A673 (cell line): ENCODE measurements at places on chromosomes 16 and 17. TPM values are rescaled to one million over a fixed set of nuclear protein-coding genes. Genes with fewer than 3 reads are reported as not detected.

DNA sequence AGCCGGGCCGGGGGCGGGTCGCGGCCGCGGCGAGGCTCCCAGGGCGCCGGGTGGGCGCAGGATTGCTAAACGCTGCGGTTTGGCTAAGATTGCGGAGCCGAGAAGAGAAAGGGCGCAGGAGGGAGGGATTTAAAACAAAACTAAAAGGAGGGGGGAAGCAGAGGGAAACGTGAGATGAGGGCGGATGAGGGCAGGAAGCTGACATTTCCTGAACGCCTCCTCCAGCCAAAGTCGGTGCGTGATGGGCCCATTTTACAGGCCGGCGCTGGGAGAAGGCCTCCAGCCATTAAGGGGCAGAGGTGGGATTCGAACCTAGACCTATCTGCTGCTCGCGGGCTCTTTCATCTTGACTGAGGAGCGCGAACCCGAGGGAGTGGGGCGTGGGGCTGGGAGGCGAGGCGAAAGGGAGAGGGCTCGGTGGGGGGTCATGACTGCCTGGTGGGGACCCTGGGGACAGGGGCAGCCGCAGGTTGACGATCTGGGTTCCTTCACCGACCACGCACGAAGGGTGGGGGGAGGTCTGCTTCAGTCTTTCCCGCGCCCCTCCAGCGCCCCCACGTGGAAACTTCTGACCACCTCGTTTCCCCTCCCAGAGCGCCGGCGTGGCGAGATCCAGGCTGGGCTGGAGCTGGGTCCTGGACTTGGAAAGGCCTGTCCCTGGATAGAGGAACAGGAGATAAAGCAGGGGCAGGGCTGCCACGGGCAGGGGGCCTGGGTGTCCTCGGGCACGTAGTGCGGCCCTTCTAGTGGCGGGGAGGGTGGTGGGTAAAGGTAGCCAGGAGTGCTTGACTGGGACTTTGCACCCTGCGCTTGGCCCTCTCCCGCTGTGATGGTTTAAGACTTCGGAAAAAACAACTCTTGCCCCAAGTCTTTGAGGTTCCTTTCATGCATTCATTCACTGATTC is 3.8 kb upstream of the TAC4 start:
- peak; percentile 86 for DNase-seq

- DNase-seq: no peak
These were observed 38.7 kb downstream of the NLRC5 start for GRCh38 chr16:57028086-57028485.

- DNase-seq: no peak
These were observed 7.3 kb downstream of the KIF18B start for GRCh38 chr17:44940317-44940716.

- no peak for DNase-seq
These were observed 62.1 kb downstream of the DYNLRB2 start for GRCh38 chr16:80602894-80603293.

- no peak for DNase-seq
These were observed 10.8 kb upstream of the SPPL2C start for GRCh38 chr17:45833920-45834319.

DNA sequence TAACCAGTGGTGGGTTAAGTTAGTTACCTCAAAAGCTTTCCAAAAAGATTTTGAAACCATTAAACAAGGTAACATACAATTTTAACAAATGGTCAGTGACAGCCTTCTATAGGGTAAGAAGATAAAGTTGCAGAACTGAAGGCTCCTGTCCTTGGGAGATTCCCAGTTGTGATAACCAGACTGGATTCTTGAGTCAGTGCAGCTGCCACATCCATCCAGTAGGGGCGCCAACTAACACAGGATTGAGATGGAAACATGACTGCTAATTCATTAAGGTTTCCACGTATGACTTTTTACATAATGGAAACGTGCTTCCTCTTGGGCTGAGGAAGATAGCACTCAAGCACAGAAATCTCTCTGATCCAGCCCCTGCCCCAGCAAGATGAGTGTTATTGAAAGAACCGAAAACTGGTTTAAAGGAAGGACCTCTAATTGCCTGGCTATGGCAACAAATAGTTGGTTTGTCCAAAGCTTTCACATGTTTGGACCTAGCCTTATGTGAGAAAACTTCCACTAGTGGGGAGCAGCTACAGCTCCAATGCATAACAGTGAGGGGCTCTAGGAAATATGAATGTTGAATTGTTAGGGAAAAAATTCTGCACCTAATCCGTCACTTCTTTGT is 269.8 kb upstream of the MYOCD start:
- DNase-seq: peak; percentile 45

DNA sequence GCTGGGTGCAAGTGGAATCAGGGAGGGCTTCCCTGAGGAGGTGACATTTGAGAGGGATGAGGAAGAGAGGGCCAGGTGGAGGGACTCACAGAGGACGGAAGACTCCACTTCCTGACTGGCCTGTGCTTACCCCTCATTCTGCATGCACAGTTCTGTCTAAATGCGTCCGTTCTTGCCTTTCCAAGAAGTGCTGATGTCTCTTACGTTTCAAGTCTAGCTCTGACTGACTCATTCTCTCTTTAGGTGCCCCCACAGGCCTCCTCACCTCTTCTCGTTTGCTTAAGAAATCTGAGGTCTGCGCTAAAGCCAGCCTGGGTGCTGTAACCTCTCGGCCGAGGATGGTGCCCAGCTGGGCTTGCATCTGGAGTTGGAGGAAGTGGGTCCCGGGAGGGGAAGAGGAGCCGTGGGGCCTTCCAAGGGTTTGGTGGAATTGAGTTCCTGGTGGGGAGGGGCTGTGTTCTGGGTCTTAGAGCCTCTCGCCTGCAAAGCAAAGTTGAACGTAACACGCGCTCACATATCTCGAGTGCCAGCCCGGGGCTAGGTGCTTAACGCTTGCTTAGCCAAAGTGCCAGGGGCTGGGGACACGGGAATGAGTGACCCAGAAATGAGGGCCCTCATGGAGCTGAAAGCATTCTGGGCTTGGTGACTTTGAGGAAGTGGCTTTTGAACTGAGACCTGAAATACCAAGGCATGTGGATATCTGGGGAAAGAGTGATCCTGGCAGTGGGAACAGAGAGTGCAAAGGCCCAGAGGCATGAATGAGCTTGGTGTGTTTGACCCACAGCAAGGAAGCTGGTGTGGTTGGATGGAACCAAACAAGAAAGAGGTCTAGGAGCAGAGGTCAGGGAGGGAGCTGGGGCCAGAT is 4.8 kb downstream of the IL4R start:
- DNase-seq: no peak

GRCh38 chr17:72608436-72608835 is 484.1 kb downstream of the SLC39A11 start:
- no peak for DNase-seq

- DNase-seq: no peak
These were observed 56.4 kb downstream of the VMP1 start for GRCh38 chr17:59763861-59764260.

DNA sequence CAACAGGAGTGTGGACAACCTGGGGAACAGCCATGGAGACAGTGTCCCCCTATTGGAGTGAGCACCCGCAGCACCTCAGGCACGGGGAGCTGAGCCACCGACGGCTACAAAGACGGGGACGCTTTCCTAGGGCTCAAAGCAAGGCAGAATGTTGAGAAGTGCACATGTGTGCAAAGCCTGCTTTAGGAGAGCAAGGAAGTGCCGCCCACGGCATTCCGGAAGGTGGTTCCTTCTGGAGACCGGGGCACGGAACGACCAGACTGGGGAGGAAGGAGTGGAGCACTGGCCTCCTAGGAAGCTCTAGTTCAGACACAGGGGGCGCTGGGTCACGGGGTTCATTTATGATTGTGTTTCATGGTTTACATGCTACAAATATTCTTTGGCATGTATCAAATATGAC is 52.2 kb downstream of the TBC1D16 start:
- DNase-seq: no peak

The RAB26 gene
- 0.49 and 1.7 TPM in 2 replicates for total RNA-seq

The CCL15 gene
- total RNA-seq: not detected in 2 replicates

The C16orf54 gene
- total RNA-seq: not detected in 2 replicates
